ENCODE measurements at places on chromosomes 2 and 18.

DNA sequence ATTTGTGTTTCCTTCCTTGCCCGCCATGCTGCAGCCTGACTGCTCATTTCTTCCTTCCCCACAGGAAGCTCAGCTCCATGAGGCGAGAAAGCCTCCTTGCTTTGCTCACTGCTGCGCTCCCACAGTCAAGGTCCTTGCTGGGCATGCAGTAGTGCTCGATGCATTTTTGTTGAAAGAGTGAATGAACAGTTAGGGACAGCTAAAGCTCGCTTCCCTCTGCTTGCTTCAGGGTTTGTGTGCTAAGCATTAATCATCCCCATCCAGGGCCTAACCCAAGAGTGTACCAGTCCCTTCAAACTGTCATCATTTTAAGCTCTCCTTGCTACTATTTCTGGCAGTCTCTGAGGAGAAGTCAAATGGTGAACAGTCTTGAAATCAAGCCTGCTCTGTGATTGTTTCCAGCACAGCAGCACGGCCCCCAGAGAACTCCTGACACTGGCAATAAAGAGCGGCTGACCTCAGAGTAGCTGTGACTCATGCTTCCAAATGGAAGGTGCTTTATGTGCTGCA, 171.7 kb upstream of the SOX11 start:
- DNase-seq: no peak

GRCh38 chr2:205464681-205465080, 217.6 kb upstream of the NRP2 start:
- DNase-seq: no peak

GRCh38 chr2:45237850-45238542, 228.7 kb upstream of the SIX2 start:
- DNase-seq: no peak

DNA sequence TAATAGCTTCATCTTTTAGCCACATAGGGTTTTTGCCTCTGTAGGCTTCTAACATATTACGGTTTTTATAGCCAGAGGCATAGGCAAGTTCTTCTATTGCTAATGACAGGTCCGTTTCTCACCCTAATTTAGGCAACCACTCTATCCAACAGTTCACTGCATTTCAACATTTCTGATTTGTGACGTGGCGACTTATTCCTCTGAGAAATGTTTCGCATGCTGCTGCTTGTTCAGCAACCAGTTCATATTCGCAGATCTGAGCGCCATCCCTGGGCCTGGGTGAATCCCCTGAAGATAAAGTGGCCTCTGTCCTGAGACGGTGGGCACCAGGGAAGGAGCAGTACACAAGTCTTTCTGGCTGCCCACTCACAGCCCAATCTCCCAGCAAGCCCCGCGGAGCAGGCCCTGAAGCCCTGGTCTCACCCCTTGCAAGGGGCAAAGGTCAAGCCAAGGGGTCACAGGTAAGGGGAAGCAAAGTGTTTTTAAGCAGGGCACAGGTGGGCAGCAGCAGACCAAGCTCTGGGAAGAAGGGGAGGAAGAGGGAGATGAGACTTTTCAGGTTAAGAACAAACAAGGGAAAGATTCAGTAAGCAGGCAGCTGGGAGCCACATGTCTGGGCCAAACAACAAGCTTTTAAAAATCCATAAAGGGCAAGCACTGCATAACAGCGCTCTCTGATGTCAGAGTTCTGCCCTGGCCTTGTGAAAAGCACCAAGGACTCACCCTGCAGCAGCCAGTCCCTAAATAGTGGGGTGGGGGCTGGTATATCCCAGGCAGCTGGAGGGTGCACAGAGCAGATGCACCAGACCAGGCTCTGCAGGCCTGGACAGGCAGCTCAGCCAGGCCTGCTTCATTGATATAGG, 10.8 kb upstream of the COX7A2L start:
- DNase-seq: no peak

- DNase-seq: no peak
Observed at GRCh38 chr2:210445116-210445707, 31.3 kb downstream of the LANCL1 start.

DNA sequence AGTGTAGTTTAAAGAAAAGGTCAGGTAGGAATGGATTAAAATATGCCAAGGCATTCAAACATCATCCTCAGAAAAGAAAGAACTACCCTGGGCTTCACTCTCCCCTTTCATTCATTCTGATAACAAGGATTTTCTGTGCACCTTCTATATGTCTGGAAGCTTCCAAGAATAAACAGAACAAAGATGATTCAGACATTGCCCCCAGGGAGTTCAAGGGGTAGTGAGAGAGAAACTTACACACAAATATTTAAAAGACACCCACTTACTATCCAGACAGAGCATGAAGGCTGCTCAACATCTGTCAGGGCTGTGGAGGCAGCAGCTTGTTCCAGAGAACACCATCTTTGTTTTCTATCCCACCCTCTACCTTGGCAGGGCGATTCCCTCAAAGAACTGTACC, 140.5 kb downstream of the ALK start:
- DNase-seq: no peak

GRCh38 chr2:57453945-57454344, 592.7 kb upstream of the VRK2 start:
- no peak for DNase-seq

GRCh38 chr2:177998006-177998405, 74.6 kb downstream of the PDE11A start:
- DNase-seq: no peak

DNA sequence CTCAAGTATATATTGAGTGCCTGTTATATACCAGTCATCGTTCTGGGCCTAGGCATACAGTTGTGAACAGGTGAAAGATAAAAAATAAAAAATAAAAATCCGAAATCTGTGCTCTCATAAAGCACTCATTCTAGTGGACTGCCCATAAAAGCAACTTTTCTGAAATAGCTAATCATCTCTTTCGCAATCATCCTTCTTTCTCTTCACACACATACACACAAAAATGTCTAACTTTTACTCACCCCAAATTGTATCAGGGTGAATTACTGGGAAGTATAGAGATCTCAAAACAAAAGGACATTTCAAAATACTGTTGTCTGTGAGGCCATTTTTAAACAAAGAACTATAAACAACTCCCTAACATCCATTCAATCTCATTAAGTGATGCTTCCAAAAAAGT, 29.6 kb upstream of the ORC2 start:
- no peak for DNase-seq

GRCh38 chr2:59308108-59308507, 1067.0 kb upstream of the FANCL start:
- no peak for DNase-seq

GRCh38 chr2:8548065-8548618, 133.7 kb upstream of the ID2 start:
- DNase-seq: no peak

GRCh38 chr2:189783451-189783926, 650 bp downstream of the ORMDL1 start:
- DNase-seq: no peak

GRCh38 chr2:171966235-171966634, 33.5 kb upstream of the METAP1D start:
- no peak for DNase-seq

DNA sequence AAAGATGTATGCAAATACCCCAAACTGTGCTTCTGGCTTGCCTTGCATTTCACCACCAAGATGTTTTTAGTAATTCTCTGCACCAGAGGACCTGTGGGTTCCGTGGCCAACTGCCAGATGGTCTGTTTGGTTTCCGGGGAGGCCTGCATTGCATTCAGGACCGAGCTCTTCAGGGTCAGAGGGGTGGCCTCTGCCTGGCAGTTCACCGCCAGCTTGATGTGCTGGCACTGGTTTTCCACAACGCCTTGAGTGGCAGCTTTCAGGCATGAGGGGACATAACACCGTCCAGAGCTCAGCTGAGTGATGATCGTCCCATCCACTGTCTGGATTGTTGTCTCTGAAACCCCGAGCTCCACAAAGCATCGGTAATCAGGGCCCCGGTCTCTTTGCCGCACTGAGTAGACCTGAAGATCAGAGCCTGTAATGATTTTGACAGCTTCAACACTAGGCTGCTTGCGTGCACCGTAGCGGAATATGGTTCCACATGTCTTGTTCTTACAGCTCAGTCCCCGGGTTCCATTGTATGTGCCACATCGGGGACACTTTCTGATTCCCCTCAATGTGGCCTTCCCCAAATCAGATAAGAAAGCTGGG, 9.4 kb downstream of the C2orf42 start:
- no peak for DNase-seq

GRCh38 chr18:23662309-23663263, at the start of gene ANKRD29:
Gene ANKRD29 (minus strand): TSS chr18:23662911. CDS start chr18:23662730, 181 bp downstream.
- no peak for DNase-seq

GRCh38 chr18:54127759-54128378, 96.6 kb downstream of the MBD2 start:
- no peak for DNase-seq

- DNase-seq: no peak
Observed at GRCh38 chr18:50340078-50340477, 34.8 kb upstream of the SKA1 start.

GRCh38 chr2:18271370-18272147, 288.9 kb downstream of the RDH14 start:
- no peak for DNase-seq
